ENCODE measurements at places on chromosomes 1 and 21.

DNA sequence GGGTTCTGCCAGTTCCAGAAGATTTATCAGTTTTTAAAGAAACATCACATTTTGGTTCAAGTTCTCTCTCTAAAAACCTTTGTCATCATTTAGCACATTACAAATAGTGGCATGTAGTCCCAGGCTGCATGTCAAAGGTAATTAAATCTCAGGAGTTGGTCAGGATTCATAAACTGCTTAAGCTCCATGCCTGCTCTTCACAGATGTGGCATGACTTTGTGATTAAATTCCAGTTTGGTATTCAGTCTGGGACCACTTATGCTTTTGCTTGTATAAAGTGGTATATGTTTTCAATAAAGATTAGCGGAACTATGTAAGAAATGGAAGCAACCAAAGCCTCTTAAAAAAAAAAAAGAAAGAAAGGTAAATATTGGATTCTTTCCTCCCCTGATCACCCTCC is 408.0 kb downstream of the DISC1 start:
- DNase-seq, result no peak

DNA sequence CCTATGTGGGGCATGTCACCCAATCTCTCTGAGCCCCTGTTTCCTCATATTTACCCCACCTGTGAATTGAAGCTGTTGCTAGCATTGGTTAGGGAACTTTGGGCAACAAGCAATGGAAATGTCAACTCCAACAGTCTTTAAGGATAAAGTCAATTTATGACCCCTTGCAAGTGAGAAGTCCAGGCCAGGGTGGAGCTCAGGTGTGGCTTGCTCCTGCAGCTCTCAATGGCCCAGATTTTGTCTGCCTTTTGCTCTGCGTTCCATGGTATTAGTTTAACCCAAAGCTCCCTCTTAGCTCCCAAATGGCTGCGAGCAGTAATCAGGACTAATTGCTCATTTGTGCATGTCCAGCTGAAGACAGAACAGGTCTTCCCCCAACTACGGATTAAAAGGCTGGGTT is 70.4 kb upstream of the ABCG1 start:
- no peak for DNase-seq

DNA sequence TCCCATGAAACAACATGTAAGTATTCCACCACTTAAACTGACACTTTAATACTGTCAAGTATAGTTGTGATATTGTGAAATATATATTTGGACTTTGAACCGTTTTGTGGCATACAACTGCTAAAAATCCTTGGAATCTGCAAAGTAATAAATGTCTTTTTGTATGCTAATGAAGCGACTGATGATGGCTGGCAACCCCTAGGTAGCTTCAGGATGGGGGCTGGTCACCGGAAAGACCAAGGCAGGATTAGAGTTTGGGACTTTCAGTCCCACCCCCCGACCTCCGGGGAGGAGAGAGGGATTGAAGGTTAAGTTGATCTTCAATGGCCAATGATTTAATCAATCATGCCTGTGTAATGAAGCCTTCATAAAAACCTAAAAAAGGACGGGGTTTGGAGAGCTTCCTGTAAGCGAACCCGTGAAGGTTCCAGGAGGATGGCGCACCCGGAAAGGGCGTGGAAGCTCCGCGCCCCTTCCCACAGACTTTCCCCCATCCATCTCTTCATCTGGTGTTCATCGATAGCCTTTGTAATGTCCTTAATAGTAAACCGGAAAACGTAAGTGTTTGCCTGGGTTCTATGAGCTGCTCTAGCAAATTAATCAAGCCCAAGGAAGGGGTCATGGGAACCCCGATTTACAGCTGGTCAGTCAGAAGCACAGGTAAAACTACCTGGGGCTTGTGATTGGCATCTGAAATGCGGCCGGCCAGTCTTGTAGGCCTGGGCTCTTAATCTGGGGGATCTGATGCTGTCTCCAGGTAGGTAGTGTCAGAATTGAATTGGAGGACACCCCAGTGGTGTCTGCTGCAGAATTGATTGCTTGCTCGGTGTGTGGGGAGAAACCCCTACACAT is 1.8 kb upstream of the ZNF281 start:
- DNase-seq, result no peak

- no peak for DNase-seq
These were observed 43.9 kb downstream of the ATP1A1 start for GRCh38 chr1:116416854-116417513.

- DNase-seq, result no peak
These were observed 320.3 kb upstream of the ADGRL4 start for GRCh38 chr1:79326875-79327274.

DNA sequence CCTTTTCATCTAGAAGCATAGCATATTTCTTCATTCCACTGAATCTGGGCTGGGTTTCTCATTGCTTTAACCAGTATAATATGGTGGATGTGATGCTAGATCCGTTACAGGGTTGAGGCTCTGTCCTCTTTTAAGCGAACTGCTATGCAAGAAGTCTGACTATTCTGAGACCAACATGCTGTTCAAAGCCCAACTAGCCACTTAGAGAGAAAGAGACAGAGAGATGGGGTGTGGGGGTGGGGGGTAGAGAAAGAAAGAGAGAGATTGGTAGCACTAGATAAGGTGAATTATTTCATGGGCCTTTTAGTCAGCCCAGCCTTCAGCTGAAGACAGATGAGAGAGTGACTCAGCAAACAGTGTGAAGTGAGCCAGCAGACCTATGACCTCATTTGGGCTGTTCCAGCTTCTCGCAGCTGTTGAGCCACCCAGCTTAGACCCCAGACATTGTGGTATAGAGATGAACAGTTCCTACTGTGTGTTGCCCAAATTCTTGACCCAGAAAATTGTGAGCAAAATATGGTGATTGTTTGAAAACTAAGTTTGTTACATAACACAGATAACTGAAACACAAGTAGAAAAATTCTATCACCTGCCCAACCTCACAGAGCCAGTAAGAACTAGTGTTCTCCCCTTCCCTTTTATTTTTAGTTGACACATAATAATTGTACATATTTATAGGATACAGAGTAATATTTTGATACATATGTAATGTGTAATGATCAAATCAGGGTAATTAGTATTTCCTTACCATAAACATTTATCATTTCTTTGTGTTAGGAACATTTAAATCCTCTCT is 40.7 kb upstream of the PRKACB start:
- DNase-seq, result peak; percentile 75

DNA sequence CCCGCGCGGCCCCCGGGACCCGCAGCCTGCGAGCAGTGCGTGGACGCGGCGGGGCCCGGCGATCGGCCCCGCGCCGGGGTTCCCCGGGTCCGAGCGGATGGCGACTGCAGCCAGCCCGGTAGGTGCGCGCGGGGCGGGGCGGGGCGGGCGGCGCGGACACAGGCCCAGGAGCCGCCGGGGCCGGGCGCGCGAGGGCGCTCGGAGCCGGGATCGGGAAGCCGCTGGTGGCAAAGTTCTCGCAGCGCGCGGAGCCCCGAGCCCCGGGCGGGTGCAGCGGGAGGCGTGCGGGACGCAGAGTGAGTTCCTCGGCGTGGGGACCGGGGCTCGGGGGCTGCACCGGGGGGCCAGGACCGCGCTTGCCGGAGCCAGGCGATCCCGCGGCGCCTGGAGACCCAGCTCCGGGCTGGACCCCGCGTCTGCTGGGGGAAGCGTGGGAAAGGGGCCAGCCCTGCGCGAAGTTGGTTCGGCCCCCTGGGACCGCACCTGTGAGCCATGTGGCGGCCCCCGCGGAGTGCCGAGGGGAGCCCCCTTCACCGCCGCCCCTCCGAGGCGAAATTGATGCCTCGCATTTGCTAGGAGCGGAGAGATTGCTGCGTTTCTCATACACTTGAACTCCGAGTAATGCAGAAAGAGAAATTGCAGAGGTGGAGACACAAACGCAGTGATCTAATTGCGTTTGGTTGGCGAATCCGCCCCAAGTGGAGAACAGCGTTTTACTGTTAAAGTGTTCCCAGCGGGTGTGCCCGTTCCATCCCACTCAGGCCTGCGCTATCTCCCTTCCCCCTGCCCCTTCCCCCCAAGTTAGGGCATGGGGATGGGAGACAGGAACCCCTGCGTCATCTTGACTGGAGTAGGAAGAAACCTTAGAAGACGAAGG is 228.9 kb upstream of the TMEM51 start:
- no peak for DNase-seq

All from non-pigmented ciliary epithelial cell (primary cell).